GM12878 (cell line): ENCODE measurements at places on chromosomes 6 and 20. TPM values are rescaled to one million over a fixed set of nuclear protein-coding genes. Genes with fewer than 3 reads are reported as not detected.

GRCh38 chr6:133809406-133809805 is 79.5 kb upstream of the TCF21 start:
- no peak for DNase-seq

GRCh38 chr6:14021449-14021848 is 96.1 kb upstream of the CD83 start:
- DNase-seq: no peak

The PCMT1 gene
- 53.0 and 56.0 TPM in 2 replicates for total RNA-seq

DNA sequence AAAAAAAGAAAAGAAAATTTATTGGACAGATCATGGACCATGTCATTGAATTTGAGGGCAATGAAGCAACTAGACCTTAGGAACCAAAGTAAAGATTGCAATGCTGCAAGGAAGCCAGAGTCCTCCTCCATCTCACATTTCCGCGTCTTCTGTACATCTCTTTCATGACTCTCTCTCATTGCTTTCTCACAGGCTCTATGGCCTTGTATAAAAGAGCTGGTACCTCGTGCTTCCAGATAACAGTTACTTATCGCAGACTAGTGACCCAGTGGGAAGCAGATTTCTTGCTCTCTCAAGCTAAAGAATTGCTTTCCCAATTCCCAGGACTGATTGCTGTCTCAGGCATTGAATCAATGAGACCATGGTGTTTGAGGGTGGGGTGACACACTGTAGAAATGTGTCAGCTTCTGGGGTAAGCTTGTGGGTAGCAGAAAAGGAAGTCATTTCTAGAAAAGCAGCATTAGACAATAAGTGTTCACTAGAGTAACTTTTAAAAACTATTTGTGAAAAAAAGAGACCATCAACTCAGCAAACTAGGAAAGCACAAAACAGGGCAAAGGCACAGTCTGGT is 635.3 kb downstream of the UTRN start:
- DNase-seq: no peak

The HMGN4 gene
- 64.2 and 67.2 TPM in 2 replicates for total RNA-seq

The CASS4 gene
- 0.19 and 0.21 TPM in 2 replicates for total RNA-seq

DNA sequence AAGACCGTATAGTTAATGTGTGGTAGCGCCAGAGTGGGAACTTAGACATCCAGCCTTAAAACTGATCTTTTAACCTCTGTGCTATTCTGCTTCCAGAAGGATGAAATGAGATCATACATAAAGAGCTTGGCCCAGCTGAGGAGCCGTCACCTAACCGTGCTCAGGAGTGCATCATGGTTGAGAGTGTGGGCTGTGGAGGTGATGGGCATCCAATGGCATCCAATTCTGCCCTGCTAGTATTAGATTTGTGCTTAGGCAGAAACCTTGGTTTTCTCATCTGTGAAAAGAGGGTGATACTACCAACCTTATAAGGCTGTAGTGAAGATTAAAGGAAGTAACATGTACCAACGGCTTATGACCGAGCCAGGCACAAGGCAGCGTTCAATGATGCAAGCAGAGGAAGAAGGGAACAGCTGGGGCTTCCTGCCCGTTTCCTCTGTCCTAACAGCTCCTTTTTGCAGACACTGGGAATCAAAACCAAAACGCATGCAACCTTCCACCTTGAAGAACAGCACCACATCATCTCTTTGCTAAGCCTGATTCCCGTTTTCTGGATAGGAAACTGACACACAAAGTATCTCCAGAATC is 1.3 kb downstream of the SLC22A16 start:
- no peak for DNase-seq

The HAO1 gene
- total RNA-seq: not detected in 2 replicates

- DNase-seq: no peak
Observed at GRCh38 chr6:146910611-146911010, 293.6 kb upstream of the STXBP5 start.

- DNase-seq: no peak
Observed at GRCh38 chr20:32672394-32672981, 1.3 kb downstream of the C20orf203 start.

DNA sequence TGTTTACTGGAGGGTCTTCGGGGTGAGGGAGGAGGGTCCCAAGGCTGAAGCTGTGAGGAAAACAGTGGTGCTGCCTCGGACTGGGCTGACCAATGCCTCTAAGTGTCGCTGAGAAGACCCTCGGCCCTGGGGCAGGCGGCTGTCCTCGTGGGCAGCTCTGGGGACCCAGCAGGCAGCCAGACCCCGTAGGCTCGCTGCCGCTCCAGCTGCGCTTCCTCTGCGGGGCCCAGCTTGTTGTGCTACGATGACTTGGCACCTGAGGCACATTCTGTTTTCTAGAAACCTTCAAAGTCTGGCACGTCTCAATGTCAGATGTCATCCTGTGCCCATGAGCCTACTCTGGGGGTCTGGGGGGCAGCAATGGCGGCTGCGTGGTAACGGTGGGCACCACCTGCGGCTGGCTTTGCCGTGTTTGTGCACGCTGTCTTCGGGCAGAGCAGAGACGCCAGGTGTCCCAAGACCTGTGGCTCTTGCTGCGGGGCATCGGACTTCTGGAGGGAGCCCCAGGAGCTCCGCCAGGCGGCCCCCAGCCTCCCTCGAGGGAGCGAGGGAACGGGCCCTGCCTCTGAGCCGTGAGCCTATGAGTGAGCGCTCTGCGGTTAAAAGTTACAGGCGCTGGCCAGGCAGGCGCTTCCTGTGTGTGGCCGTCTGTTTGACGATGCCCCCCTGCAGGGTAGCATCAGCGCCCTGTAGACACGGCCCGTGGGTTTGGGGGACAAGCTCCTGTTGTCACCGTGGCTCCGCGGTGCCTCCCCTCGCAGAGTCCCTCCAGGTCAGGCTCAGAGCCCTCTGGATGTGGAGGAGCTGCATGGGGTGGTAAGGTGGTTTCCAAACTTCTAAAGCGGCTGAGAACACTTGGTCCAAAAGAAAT is 6.8 kb downstream of the SLC17A9 start:
- no peak for DNase-seq

- DNase-seq: no peak
Observed at GRCh38 chr6:14371530-14371929, 254.0 kb downstream of the CD83 start.
